RWPE2 (cell line): ENCODE measurements at places on chromosomes 3 and 15.

- DNase-seq, result no peak
These were observed 101.3 kb upstream of the SLCO3A1 start for GRCh38 chr15:91752081-91752785.

- no peak for DNase-seq
These were observed 16.5 kb downstream of the HPS3 start for GRCh38 chr3:149145974-149146373.

DNA sequence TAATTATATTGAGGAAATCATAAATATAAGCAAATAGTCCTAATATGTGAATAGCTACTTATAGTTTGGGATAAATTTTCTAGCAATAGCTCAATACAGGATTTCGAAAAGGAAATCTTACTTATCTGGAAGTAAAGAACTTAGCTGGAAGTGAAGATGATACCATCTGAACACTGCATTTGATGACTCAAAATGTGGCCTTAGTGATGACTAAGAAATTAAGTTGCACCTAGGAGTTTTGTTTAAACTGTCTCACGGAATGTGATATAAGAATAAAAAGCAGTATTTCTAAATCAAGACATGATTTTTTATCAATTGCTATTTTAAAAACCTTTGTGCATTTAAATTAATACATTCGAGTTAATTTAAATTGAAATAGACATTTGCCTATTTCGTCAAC lies 91.2 kb downstream of the EOMES start:
- DNase-seq, result no peak

- no peak for DNase-seq
These were observed 16.4 kb downstream of the SPG11 start for GRCh38 chr15:44647036-44647435.

GRCh38 chr3:131526801-131527347 lies 24.1 kb upstream of the MRPL3 start:
- DNase-seq, result peak; percentile 40

DNA sequence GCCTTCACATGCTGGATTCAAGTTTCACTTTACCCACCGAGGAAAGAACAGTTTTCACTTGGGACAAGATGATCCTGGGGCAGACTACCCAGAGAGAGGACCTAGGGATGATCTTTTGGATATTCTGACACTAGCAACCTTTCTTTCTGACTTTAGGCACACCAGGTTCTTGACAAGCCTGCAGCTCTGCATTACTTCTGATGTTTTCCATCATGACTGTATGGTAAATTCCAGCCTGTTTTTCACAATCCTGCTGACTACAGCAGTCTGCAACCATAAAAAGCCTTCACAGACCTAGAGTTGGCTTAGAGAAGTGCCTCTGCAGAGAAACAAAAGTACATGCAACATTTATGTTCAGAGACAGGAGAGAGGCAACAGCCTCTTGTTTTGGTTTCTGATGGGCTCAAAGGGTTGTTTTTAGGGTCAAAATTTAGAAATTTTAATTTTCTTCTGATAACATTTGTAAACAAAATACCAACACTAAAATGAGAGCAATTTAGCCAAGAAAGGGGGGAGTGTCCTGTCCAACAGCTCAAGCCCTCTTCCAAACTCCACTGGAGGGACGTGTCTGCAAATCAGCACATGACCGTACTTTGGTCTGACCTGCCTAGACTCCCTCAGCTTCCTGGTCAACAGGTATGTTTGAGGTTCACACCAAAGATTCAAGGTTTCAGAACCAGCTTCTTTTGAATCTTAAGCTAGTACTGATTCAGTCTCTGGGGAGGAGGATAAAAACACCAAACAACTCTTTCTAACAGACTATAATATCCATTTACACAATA lies 799 bp downstream of the ABI3BP start:
- no peak for DNase-seq

GRCh38 chr15:31353931-31354330 lies 27.3 kb downstream of the KLF13 start:
- DNase-seq, result no peak

DNA sequence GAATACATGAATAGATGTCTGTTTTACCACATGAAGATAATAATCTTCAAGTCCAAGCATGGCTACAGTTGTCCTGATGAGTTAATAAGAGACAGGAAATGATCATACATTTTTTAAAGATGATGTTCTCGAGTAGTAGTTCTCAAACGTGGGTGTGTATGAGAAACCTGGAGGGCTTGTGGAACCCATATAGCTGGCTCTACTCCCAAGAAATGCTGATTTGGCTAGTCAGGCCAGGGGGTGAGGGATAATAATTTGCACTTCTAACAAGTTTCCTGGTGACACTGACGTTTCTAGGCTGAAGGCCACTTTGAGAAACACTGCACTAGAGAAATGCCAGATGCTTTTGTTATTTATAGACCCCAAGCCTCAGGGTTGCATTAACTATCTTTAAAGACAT lies 37.0 kb downstream of the ROPN1B start:
- DNase-seq, result no peak

- no peak for DNase-seq
These were observed 521.5 kb downstream of the GRM7 start for GRCh38 chr3:7382293-7383010.

GRCh38 chr15:63059075-63059474 lies 16.5 kb downstream of the TPM1 start:
- no peak for DNase-seq

DNA sequence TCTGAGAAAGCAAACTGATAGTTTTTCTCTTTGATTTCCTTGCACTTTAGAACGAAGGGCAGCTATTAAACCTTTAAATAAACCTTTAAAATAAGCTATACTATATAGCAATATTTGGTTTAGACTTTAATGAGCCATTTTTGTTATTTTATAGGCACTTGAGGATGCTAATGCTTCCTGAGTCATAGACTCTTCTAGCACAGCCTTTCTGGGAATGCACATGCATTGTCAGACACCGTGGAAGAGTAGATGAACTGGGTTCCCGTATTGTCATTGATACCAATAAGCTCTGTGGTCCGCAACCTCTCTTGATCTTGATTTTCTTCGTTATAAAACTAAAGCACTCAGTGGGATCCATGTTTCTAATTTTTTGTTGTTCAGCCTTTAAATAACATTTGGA lies 27.6 kb downstream of the CERS3 start:
- no peak for DNase-seq

DNA sequence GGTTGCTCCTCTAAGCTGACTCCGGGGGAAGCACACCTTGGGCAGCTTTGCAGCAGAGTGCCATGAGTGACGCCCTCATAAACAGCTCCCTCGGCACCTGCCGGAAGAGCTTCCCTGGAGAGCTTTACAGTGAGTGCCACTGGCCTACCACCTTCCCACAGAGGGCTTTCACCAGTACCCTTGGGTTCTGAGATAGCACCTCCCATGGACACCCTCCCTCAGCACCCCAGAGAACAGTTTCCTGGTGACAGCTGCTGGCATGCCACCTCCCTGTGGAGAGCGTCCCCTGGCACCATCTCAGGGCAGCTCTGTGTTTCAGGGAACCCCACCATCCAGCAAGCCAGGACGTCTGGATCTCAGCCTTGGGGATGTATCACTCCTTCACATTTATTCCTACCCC lies 49.1 kb downstream of the RUBCN start:
- DNase-seq, result no peak

GRCh38 chr15:69359722-69360121 lies 54.4 kb upstream of the KIF23 start:
- DNase-seq, result no peak

- DNase-seq, result no peak
These were observed 844.9 kb upstream of the ALCAM start for GRCh38 chr3:104521606-104522336.

- DNase-seq, result no peak
These were observed 82.9 kb downstream of the IQSEC1 start for GRCh38 chr3:12990306-12990705.

GRCh38 chr15:98896002-98896721 lies 111.4 kb downstream of the PGPEP1L start:
- DNase-seq, result no peak

DNA sequence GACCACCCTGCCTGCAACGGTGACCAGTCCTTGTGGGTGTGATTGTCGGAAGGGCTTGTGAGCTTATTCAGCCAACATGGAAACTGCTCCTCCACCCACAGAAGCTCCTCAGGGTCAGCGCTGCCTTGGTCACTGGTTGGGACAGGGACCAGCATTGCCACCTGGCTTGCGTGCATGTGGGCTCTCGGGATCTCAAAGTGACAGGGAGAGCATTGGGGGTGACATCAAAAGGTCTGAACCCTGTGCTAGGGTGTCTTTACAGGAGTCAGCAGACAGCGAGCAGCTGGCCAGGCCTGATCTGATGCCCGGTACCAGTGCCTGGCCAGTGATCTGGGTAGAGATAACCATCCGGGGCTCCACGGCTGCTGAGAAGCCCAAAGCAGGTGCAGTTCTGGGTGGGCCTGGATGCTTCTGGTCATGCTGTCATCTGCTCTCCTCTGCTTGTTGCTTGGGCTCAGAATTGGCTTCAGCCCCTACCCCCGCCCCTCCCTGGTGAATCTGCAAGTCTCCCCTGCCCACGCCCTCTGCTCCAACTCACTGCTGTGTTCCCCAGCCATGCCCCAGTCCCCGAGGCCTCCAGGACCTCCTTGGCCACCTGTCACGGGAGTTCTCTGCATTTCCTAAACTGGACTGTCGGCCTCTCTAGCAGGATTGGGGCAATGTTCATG lies 134.8 kb downstream of the NSMCE3 start:
- DNase-seq, result peak; percentile 66

GRCh38 chr3:137039570-137039969 lies 81.8 kb downstream of the IL20RB start:
- no peak for DNase-seq

DNA sequence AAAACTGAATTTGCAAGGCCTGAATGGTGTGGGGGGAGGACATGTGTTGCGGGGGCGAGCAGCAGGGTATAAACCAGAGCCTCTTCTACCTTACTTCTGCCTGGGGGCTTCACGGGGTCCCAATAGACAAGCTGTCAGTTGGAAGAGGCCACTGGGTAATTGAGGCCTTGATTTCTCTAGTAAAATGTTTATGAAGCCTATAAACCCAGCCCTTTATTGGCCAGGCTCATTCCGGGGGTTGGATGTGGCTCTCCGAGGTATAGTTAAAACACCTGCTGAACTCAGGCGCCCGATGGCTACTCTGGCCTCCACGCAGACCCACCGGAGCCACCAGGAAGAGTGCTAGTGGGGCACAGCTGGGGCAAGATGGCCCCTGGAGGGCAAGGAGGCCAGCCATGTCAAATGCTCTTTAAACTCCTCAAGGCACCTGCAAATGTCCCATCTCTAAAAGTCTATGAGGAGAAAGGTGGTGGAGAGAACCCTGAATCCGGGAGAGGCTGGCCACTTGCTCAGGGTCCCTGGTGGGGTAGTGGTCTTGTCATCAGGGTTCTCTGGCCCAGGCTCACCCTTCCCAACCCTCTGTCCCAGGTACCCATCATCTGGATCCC lies 34.3 kb downstream of the IGDCC3 start:
- peak; percentile 61 for DNase-seq

DNA sequence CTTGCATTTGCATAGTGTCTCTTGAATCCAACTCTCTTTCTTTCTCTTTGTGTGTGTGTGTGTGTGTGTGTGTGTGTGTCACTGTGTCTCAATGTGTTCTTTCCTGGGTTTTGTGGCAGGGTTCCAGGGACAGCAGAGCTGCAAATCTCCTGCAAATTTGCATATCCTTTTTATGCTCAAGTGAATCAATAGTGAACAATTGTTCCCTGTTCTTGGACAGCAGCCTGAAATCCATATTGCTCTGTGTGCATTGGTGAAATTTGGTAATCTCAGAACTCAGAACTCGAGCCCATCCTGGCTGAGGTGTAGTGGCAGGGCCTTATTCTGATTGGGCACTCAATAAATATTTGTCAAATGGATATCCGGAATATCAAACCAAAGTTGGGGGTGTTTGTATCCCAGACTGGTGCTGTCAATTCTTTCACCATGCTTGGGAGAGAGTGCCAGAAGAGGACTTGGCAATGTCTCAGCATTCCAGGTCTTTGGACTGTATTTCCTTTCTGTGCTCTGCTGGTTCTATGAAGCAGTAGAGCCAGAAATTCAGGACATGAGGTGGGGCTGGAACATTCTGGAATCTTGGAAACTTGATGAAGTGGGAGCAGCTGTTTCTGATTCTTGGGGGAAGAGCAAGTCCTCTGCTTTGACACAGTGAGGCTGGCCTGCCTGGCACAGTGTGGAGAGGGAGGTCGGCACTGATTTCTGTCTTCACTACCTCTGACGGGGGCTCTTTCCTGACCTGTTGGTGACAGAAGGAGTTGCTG lies 380.6 kb upstream of the C2CD4B start:
- DNase-seq, result no peak
